ENCODE measurements at places on chromosomes 7 and 10.

- no peak for DNase-seq
These were observed 28.2 kb upstream of the BMS1 start for GRCh38 chr10:42754155-42755027.

DNA sequence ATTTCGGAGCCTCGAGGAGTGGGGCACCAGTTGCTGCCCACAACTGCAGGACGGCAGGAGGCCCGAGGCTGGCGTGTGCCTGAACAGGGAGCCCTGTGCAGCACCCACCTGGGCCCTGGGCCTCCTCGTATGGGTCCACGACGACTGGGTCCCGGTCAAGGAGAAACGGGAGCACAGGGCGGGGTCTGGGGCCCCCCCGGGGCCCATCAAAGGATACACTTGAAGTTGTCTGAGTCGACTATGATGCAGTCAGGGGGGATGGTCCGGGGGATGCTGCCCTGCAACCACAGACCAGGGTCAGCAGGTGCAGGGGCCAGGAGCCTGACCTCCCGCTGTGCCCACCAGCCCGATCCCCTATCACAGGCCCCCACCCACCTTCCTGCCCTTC is 28.5 kb upstream of the NKX6-2 start:
- DNase-seq: no peak

DNA sequence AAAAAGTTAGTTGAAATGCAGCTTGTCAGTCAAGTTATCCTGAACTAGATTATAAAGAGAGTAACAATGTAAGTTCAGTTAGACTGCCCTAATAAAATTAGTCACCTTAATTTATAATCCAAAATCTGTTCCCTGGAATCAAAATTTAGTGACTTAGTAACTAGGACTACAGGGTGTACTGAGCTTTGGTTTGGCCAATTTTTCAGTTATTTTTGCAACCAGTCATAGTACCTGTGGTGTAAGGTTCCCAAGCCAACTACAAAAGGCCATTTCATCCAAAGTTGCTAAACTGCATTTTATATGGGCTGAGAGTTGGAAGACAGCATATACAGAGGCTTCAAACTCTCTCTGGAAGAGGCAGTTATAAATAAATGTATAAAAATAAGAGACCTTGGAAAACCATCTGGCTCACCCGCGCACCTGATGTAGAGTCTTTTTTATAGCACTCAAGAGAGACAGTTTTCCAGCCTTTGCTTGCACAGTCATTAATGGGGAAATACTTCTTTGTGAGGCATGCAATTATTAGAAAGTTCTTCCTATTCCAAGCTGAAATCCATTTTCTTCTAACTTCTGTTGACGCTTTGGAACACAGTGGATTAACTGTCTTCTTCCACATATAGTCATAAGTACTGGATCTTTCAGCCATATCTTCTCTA is 59.2 kb downstream of the PUS7 start:
- no peak for DNase-seq

DNA sequence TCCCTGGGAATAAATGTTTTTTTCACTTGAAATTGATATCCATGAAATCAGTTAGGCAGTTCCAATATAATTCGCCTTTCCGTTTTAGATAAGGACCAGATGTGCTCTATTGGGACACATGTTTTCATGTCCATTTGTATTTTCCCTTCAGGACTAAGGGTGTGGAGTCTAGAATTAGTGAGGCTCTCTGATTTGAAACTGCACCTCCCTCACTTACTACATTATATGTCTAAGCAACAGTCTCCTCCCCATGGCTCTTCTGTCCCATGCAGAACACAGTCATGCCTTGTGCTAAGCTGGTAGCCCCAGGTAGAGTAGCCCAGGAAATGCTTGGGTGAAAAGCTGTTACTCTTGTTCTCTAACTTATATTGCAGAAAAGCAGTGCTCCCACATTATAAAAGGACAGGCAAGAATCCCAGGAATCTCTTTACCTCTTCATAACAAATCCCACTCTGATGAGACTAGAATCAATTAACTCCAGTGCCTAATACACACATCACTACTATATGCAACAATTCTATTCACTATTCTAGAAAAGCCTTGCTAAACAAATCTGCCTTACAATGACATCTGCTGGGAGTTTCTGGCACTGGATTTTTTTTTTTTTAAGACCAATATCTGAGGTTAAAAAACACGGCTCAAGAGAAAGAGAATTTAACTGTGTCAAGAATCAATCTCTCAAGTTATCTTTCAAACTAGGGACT is 293.9 kb downstream of the SNX13 start:
- peak; percentile 73 for DNase-seq

GRCh38 chr7:92634924-92635519 is 44.8 kb upstream of the FAM133B start:
- DNase-seq: peak; percentile 88

GRCh38 chr7:89934101-89934500 is 220.2 kb upstream of the STEAP1 start:
- no peak for DNase-seq

DNA sequence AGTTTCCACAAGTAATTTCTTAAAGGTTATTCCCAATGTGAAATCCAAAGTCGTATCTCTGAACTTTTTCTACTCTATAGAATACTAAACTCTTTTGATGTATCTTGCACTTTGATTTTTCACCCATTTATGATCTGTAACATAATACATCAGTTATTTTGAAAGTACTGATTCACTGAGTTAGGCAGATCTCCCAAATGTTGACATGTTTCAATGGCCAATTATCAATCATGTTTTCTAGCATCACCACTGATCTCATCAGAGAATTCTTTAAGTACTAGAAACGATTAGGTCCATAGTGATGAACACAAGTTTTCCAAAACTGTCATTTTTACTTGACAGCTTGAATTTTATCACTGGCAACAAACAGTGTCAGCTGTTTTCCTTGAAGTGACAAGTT is 119.0 kb downstream of the ATE1 start:
- no peak for DNase-seq

DNA sequence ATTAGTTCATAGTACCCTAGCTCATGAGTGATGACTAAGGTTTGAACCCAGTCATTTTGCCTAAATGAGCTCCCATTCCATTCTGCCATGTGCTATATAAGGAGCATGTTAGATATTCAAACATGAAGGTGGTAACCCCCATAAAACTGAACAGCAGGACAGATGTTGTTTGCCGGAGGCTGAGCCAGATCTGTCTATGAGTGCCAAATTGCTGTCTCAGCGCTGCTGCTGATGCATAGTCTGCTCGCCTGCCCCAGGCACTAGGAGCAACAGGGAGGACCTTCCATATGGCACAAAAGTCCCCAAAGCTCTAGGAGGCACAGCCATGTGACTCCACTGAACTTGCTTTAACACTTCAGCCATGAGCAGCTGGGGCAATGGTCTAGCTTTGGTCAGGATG is 466.0 kb upstream of the GHITM start:
- DNase-seq: no peak

- no peak for DNase-seq
These were observed 108.4 kb upstream of the ZWINT start for GRCh38 chr10:56469482-56469881.

- peak; percentile 68 for DNase-seq
These were observed 22.6 kb downstream of the TES start for GRCh38 chr7:116232920-116233319.

Measured in fibroblast of mammary gland (primary cell).